ENCODE measurements at places on chromosomes 5 and 9.

GRCh38 chr9:113375057-113376023 lies 1.4 kb downstream of the HDHD3 start:
- no peak for DNase-seq

- DNase-seq, result peak; percentile 29
Measured at GRCh38 chr9:127942216-127943010, 4.8 kb upstream of the DPM2 start.

DNA sequence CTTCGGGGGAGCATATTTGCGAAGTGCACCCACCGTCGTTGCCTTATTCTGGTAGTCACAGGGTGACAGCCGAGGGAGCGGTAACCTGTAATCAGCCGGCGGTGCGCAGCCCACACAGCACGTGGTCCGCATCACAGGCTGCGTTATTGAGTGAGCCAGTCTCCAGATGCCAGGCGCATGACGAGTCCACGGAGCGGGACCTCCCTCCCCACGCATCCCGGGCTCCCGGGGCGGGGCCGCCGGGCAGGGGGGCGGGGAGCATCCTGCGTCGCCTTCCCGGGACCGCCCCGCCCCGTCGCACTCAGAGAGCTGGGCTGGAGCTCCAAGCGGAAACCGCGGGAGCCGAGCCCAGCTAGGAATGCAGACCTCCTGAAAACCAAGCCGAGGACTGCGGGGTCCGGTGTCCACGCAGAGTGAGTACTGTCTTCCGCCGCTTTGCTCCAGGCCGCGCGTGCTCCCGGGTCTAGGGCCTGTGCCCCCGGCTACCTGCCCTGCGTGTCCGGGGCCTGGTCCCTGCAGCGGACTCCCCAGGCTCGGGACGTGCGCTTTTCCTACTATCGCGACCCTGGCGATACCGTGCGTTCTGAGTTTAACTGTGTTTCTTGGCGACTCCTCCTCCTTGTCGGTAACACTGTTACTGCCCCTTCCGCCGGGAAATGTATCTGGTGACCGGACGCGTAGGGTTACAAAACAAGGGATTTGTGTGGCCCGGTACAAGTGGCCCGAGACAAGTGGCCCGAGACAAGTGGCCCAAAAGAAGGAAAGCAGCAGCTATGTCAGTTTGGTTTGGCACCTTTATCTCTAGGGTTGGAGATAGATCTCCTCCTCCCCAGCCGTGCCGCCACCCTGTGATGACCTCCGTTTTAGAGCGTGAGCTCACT lies 40.6 kb downstream of the CAST start:
- peak; percentile 31 for DNase-seq

- DNase-seq, result no peak
Measured at GRCh38 chr9:78756813-78757510, 460.0 kb downstream of the PSAT1 start.

DNA sequence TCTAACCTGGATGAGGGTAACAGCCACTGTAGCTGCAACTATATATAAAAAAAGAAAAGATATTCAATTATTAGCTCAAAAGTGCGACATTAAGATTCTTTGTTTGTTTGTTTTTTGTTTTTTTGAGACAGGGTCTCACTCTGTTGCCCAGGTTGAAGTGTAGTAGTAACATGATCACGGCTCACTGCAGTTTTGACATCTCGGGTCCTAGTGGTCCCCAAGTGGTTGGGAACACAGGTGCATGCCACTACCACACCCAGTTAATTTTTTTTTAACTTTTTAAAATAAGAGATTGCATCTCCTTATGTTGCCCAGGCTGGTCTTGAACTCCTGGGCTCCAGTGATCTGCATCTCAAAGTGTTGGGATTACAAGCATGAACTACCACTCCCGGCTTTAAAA lies 61.8 kb downstream of the MEF2C start:
- no peak for DNase-seq

GRCh38 chr5:18732556-18733479 lies 1098.6 kb downstream of the TAF11L14 start:
- no peak for DNase-seq

DNA sequence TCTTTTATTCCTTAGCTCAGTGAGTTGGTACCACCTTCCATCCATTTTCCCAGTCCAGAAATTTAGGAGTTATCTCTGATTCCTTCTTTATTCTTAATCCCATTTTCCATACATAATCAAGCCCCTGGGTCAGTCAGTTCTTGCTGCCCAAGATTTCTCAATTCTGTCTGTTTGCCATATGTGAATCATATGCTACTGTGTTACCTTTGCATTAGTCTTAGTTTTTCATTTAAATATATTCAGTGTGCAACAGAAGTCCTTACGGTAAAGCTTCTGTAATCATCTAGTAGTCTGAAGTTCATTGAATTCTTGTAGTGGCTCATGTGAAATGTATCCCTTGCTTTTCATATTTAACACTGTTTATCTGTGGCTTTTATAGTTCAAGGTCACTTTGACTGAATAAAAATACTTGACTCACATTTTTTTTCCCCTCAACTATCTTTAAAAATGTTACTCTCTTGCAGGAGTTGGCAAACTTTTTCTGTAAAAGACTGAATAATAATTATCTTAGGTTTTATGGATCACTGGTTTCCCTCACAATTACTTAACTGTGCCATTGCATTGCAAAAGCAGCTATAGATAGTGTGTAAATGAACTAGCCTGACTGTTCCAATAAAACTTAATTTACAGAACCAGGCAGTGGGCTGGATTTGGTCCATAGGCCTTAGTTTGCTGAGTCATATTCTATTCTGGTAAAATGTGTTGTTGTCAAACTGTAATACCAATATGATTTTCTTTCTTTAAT lies 6.9 kb downstream of the KIAA1958 start:
- DNase-seq, result no peak

DNA sequence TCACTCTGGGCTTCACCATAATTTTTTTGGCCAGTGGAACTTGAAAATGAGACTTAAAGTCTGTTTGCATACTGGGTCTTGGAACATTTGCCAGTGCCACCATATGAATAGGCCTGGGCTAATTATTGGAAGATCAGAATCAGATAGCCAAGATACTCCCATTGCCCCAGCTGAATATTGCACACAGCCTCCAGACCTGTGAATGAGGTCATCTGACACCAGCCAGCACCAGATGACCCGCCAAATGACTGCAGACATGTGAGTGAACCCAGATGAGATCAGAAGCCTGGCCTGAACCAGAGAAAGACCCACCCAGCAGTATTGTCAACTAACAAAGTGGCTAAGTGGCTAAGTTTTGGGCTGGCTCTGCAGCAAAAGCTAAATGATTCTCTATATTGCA lies 220.5 kb upstream of the MPDZ start:
- no peak for DNase-seq

DNA sequence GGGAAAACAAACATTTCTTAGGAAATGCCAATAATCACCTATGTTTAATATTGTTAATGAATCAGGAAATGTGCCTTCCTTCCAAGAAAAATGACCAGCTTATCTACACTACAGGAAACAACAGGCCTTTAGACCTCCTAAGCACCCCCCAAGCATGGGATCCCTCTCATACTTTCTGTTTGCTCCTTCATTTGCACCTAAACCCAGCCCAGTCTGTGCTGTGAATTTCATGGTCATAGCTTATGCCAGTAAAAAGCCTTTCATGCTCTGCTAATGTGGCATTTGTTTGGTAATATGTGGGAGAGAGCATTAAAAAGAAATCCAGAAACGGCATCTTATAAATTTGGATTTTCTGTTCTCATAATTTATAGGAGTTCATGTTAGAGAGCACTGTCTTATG lies 511.1 kb downstream of the EBF1 start:
- no peak for DNase-seq

GRCh38 chr5:54103871-54104270 lies 206.5 kb downstream of the ARL15 start:
- DNase-seq, result no peak

GRCh38 chr5:169610606-169611005 lies 26.5 kb upstream of the DOCK2 start:
- no peak for DNase-seq

DNA sequence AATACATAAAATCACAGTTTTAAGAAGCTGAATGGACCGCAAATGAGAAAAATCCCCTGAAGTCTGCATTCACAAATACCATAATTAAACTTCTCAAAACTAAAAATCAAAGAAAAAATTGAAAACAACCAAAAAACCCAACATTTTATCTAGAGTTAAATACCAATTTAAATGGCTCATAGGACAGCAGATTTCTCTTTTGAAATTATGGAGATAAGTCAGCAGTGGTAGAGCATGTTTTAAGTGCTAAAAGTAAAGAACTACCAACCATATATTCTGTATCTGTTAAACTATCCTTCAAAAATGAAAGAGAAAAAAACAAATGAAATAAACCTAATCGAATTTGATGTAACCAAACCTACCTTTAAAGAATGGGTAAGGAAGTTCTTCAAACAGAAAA lies 862.8 kb downstream of the TAF11L14 start:
- no peak for DNase-seq

- DNase-seq, result no peak
Measured at GRCh38 chr5:53362521-53362941, 117.9 kb upstream of the FST start.

- DNase-seq, result no peak
Measured at GRCh38 chr5:179607160-179607931, 16.1 kb downstream of the HNRNPH1 start.

DNA sequence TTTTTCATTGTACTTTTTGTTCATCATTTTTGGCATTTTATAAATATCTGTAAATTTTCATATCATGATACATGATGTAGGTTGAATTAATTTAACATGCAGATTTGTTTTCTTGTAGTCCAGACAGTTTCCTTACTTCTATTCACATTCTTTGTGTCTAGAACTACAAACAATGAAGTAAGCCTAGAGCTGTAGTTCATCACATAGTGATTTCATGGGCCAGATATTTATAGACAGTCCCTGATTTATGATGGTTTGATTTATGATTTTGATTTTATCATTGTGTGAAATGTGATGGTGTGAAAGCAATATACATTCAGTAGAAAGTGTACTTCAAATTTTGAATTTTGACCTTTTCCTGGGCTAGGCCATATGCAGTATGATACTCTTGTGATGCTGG lies 139.0 kb downstream of the ARHGEF28 start:
- no peak for DNase-seq

GRCh38 chr5:138937392-138938387 lies 62.6 kb upstream of the LRRTM2 start:
- no peak for DNase-seq

- DNase-seq, result no peak
Measured at GRCh38 chr5:148623741-148624140, 30.6 kb downstream of the HTR4 start.

DNA sequence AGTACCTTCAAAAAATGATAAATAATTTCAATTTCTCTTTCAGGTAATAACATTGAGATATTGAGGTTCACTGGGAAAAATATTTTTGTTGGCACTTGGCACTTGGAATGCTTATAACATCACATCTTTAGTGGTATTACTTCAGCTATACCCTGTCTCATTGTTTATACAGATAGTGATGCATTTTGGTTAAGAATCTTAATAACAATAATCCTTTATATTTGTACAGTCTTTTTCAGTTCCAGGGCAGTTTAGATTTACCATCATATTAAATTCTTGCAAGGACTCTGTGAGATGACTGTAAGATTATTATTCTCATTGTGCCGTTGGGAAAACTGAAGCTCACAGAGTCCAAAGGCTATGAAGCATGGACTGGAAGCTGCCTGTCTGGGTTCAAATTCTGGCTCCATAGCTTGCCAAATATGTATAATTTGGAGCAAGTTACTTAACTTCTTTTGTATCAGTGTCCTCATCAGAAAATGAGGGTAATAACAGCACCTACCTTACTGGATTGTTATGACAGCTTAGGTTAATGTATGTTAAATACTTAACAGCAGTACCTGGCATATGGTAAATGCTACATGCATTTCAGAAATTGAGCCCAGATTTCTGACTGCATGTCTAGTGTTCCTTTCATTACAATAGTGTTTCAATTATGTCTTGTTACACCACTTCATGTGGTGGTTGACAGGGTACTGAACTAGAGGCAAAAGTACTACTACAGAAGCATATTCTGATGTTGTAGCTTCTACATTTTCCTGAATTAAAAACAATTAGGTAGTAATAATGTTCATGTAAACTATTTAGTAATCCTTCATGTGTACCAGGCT lies 272.2 kb downstream of the PLK2 start:
- no peak for DNase-seq

- no peak for DNase-seq
Measured at GRCh38 chr5:73691302-73692080, 65.5 kb downstream of the ARHGEF28 start.

GRCh38 chr5:33612386-33612785 lies 171.6 kb downstream of the TARS1 start:
- DNase-seq, result no peak

DNA sequence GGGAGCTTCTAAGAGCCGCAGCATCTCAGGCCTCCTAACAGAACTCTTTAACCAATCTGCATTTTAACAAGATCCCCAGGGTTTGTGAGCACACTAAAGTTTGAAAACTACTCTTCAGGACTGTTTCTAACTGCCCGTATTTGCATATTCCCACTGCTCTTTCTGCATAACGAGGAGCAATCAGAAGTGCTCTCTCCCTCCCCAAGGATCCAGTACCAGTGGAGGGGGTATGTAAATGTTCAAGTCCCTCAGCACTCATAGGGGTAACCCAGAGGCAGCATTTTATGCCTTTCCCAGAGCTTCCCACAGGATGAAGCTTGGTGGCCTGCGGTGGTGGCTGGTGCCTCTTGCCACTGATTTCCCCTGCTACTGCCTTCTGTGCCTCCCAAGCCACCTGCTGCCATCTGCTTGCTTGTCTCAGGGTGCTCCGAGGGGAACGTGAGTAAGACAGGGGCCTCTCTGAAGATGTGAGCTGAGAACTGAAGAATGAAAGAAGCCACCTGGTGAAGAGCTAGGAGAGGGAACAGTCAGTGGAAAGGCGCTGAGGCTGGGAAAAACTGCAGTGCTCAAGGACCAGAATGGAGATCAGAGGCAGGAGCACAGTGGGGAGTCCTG lies 30.0 kb upstream of the PPP1R2B start:
- DNase-seq, result no peak

- DNase-seq, result no peak
Measured at GRCh38 chr5:160747559-160747958, 104.5 kb downstream of the ATP10B start.

DNA sequence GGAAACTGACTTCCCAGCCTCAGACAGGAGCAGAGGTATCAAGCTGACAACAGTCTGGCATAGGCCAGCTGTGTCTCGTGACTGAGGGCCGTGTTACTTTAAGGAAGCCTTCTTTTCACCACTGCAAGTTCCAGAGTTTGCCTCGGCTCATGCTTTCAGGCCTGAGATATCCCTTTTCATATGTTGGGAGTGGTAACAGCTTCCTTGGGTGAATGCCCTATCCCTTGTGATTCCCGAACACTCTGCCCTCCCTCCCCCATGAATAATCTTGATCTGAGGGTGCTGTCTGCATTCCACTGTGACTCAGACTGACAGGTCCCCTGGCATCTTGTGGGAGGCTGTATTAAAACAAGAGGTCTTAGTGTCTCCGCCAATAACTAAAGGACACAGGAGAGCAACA lies 49.7 kb upstream of the ARL15 start:
- no peak for DNase-seq

Data from NCI-H1092 (cell line).